ENCODE measurements at places on chromosomes 11 and 22.

- DNase-seq = no peak
Observed at GRCh38 chr11:44381261-44381660, 71.3 kb upstream of the ALX4 start.

DNA sequence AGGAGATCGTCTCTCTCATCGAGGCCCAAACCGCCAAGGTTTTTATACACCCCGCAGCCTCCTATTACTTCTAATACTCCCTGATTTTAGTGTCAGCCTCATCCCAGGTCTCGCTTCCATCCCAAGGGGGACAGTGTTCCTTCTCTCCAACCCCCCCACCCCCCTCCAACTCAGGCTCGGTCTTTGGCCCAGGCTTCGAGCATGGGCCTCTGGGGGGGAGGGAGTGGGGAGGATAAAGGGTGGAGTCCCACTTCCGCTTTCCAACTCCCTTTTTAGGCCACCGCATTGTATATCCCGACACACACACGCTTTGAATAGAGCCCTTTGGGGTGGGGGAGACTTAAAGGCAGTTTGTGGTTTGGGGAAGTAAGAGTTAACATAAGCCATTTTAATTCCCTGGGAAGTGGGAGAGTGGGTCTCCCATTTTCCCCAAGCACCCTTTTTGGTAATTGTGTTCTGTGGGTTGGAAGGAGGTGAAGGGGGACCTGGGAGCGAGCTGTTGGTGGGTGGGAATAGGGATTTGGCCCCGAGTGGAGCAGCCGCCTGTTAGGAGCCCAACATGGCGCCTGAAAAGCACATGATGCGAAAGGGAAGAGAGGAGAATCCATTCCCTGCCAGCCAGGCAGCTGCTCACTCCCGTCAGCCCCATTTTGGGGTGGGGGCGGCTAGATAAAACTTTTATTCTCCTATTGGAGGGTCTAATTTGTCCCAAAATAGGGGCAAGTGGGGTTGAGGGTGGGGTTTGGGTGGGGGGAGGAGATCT is 844 bp downstream of the PCF11 start:
- peak; percentile 57 for DNase-seq

DNA sequence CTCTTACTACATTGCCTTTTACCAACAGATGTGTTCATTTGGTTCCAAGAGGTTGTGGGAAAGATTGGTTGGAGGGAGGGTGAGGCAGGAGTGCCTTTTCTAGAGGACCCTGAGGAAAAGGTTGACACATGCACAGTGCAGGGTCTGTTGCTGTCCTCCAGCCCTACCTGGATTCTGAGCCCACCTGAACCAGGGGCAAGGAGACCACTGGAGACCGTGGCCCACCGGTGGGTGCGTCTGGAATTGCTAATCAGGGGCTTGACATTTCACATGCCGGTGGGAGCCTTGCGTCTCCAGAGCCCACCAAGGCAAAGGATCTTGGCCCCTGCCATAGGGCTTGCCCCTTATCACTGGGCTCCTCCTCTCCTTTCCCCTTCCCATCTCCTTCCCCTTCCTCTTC is 80.4 kb upstream of the ZBED5 start:
- no peak for DNase-seq

- peak; percentile 53 for DNase-seq
Observed at GRCh38 chr11:12841946-12842630, 167.0 kb upstream of the RASSF10 start.

GRCh38 chr22:39382410-39382809 is 17.2 kb upstream of the TAB1 start:
- DNase-seq = no peak

DNA sequence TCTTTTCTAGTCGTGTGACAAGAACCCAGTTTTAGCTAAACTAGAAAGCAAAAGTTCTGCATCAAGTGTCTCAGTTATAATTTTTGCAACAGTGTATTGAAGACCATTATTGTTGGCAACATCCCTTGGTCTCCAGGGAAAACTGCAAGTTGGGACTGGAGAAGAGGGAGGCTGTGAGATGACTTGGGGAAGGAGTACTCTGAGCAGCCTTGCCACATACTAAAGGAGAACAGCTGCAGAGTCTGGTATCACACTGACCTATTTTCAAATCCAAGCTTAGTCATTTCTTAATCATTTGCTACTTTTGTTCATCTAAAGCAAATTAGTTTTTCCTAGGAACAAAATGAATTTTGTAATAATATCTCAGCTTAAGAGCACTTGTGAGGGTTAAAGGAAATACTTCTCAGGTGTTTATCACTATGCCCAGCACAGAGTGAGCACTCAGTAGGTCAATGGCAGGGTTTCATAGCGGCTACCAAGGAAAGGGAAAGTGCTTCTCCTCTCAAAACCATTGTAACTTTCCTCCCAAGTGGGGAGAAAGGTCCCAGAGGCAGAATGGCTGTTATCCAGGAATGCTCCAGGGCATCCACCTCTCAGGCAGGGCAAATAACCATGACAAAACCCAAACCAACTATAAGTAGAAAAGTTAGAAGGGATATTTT is 247.1 kb downstream of the C11orf87 start:
- DNase-seq = no peak

DNA sequence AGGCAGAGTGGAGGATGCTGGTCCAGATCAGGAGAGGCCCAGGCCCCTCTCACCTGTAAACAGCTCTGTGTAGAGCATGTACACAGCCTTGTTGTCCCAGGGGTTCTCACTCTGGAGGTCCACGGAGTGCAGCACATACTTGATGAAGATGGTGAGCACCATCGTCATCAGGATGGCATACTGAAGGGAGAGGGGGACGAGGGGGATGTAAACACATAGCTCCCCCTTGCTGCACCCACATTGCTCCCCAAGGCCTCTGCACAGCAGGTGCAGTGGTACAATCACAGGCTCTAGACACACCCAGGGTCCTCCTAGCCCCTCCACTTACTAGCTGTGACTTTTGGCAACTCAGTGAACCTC is 2.9 kb downstream of the SYVN1 start:
- DNase-seq = no peak

DNA sequence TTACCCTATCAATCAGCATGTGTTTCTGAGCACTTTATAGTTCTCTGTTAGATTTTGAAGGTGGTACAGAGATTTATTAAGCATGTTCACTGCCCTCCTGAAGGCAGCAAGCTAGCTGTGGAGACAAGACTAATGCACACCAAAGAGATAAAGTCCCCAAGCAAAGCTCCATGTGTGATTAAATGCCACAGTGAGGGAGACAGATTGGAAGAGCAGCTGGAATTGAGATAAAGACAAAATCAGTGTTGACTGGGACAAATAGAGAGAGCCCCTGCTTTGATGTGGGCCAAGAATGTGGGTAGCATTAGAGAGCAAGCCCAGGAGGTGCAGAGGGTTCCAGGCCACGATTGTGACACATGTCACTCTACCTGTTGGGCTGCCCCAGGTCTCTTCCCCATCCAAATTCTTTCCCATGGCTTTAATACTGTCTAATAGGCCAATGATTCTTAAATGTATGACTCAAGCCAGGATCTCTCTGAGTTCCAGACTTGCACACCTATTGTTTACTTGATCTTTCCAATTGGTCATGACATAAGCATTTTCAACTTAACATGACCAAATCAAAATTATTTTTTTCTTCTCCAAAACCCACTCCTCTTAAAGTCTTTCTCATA is 60.1 kb upstream of the ZC3H12C start:
- DNase-seq = no peak

GRCh38 chr11:67382276-67383136 is 9.1 kb upstream of the CLCF1 start:
- DNase-seq = no peak

- no peak for DNase-seq
Observed at GRCh38 chr11:103803062-103803461, 233.4 kb upstream of the DDI1 start.

- DNase-seq = no peak
Observed at GRCh38 chr11:64025205-64025604, 10.5 kb upstream of the FLRT1 start.

- no peak for DNase-seq
Observed at GRCh38 chr22:48781391-48781790, 1046.3 kb downstream of the BRD1 start.

DNA sequence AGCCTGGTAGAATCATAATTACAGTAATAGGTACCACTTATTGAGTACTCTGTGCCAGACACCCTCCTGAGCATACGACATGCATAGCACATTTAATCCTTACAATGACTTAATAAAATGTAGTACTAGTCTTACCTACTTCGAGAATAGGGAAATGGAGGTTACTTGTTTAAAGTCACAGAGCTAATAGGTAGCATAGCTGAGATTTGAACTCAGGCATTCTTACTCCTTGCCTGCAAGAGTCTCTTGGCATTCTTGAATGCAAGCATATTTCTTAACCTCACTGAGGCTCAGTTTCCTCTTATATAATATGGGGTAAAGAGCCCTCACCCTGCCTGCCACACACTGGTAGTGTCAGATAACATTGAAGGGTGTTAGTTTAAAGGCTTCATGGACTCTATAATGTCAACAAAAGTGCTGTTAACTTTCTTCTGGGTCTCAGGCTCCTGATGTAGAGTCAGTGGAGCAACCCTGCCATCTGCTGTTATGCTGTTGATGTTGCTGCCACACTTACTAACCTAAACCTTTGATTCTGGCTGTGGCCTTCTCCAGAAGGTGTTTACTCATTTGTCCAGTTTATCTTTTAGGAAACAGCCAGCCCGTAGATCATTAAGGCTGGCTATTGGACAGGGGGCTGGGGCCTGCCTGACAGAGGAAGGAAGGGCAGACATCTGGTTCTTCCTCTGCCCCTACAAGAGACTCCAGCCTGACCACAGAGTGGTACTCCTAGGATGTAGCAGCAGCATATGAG is 18.9 kb downstream of the LIMK2 start:
- DNase-seq = no peak

DNA sequence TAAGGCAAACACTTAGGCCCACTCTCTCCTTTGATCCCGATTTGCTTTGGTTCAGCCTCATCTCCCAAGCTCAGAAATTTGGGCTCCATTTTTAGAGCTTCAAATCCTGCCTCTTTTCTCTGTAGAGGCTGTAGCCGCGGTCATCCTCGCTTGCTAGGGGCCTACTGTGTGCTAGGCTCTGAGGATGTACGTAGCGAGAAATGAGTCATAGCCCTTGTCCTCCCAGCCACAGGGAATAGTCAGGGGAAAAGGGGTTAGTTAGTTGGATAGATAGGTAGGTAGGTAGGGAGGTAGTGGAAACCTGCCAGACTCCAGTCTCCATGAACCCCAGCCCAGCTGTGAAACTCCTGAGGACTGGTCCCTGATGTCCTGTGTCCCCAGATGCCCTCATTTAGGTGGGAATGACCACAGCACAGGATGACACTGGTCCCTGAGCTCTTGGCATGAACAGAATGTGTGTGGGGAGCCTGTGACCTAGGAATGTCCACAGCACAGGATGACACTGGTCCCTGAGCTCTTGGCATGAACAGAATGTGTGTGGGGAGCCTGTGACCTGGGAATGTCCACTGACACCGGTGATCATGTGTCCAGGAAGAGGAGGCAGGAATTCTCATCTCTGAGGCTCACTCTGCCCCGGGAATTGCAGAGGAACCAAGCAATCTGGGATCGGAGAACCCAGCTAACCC is 21.4 kb upstream of the HMOX1 start:
- no peak for DNase-seq

- no peak for DNase-seq
Observed at GRCh38 chr11:120186774-120187591, 23.8 kb upstream of the OAF start.

GRCh38 chr22:32079130-32080089 is 36.3 kb downstream of the SLC5A1 start:
- DNase-seq = no peak

GRCh38 chr11:130847517-130847916 is 68.8 kb downstream of the SNX19 start:
- DNase-seq = no peak

DNA sequence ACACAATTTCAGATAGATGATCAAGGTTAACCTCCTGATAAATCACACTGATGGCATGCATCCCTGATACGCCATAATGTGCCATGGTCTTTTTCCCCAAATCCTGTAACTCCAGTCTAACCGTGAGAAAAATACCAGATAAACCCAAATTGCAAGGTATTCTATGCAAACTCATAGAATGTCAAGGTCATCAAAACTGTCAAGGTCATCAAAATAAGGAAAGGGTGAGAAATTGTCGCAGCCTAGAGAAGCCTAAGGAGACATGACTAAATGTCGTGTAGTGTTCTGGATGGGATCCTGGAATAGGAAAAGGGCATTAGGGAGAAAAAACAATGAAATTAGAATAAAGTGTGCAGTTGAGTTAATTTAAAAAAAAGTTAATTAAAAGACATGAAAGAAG is 4.7 kb downstream of the TTC12 start:
- DNase-seq = no peak

DNA sequence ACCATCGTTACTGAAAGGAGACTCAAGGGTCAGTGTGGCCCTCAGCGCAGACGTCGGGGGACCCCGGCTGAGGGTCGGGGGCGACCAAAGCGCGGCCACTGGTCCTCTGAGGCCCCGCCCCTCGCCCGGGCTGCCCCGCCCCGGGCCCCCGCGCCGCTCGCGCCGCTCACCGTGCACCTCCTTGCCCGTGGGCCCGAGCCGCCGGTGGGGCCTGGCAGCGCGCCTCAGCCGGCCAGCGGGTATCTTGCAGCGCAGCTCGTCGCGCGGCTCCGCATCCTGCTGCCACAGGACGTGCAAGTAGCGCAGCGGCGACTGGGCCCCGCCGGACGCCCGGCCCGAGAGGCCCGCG is 419 bp downstream of the ANKRD54 start:
- DNase-seq = no peak

DNA sequence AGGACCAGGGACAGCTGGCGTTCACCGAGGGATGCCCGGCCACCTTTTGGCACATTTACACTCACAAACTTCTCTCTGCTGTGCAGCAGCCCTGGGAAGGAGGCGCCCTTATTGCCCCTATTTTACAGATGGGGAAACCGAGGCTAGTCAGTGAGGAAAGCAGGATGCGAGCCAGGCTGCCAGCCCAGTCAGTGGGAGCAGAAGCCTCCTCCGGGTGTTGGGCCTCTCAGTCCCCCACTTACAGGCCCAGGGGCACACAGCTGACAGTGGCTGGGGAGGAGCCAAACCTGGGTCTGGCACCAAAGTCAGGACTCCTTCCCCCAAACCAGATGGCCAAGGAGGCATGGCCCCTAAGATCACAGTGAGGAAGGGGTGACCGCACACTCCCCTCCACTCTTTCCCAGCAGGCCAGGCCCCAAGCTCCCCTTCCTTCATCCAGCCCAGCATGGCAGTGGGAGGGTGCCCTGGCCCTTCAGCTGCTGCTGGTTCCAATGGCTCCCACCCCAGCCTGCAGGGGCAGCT is 121.4 kb upstream of the ANO1 start:
- DNase-seq = no peak

GRCh38 chr11:46315783-46316563 is 31.3 kb upstream of the DGKZ start:
- no peak for DNase-seq
